Mesendoderm (in vitro differentiated cells): ENCODE measurements at places on chromosomes 11 and 22.

GRCh38 chr11:16750417-16750816 is 12.0 kb downstream of the C11orf58 start:
- H3K27me3 ChIP-seq, result no peaks in the 10 kb centered on the region
- H3K27ac ChIP-seq, result no peak overlapping the region
- H3K4me1 ChIP-seq, result no peaks in the 10 kb centered on the region
- no peak for DNase-seq

DNA sequence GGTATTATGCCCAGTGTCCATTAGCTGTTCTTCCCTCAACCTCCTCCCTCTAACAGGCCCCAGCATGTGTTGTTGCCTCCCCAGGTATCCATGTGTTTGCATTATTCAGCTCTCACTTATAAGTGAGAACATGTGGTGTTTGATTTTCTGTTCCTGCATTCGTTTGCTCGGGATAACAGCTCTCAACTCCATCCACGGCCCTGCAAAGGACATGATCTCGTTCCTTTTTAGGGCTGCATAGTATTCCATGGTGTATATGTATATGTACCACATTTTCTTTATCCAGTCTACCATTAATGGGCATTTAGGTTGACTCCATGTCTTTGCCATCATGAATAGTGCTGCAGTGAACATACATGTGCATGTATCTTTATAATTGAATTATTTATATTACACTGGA is 82.8 kb downstream of the PRMT3 start:
- H3K4me3 ChIP-seq, result no peak overlapping the region
- no peaks in the 10 kb centered on the region for H3K36me3 ChIP-seq
- no peaks in the 10 kb centered on the region for H3K4me1 ChIP-seq

DNA sequence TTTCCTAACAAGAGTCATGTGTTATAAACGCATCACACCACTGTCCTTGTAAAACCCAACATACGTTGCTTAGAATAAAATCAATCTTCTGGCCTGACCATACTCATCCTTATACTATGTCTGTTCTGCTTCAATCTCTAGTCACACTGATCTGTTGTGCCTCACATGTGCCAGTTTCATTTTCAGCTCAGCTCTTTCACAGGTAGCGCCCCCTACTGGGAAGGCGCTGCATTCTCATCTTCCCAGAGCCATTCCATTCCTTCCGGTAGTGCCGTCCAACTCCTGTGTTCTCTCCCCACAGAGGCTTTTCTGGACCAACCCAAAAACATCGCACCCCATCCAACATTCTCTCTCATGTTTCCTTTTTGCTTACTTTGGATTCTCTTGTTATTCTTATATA is 22.2 kb downstream of the CASP5 start:
- no peaks in the 10 kb centered on the region for H3K36me3 ChIP-seq
- H3K4me3 ChIP-seq, result no peak overlapping the region
- peaks cover 2% of the 10 kb centered on the region for H3K4me1 ChIP-seq
- H3K27me3 ChIP-seq, result no peaks in the 10 kb centered on the region

DNA sequence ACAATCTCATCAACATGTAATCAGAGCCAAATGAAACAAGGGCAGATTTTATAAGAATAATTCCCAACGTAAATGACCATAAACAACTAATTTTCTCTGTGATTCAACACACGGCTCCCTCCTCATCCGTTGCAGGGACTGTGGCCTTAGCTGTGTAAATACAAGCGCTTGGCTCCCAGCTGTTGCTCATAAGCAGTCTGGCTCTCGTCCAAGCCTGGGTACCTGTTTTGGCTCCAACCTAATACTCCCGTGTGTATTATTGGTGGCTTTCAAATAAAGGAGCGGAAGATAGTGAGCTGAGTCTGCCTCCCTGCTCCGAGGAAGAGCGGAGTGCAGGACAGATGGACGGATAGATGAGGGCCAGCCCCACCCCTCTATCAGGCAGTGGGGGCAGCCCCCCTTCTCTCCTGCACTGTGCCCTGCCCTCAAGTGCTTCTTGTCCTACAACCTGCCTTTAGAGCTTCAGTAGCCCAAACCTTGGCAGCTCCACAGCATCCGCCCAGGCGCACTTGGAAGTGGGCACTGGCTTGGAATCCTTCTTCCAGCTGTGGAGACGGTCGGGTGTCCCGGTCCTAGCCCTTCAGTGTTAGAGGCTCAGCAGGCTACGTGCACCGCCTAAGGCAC is 670.9 kb downstream of the BRD1 start:
- H3K36me3 ChIP-seq, result no peaks in the 10 kb centered on the region
- no peaks in the 10 kb centered on the region for H3K27me3 ChIP-seq
- no peak overlapping the region for H3K27ac ChIP-seq
- DNase-seq, result no peak

DNA sequence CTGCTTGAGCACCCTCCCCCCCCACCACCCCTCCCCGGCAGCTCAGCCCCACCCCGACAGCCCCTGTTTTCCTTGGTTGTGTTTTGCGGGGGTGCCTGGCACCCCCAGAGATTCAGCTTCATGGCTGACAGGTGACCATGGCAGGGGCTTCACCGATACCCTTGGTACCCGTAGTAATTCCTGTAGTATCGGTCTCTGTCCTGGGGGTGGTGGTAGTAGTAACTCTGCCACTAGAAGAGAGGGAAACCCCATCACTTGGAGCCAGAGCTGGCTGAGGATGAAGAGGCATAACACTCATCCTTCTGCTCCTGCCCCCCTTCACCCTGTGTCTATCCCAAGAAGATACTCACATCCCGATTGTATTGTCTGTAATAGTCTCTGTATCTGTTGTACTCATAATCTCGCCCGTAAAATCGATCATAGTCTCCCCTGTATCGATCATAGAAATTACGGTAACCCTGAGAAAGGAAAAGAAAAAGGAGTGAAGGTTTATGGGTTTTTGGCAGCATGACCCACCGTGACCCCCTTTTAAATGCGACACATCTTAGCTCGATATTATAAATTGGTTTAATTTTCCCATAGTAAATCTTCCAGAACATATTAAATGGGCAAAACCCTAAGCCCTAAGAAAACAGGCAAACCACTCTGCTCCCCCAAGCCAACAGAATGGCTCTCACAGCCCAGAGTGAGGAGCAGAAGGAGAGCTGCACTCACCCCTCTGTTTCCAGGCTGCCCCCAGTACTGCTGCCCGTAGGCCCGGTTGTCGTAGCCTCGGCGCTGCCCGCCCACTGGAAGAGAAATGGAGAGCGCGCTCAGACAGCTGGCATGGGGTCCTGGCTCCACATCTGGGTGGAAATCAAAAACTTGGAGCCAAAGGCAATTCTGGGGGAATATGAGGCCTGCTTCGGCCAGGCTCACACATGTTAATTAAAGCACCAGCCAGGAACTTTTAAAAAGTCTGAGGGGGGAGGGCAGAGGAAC is 8.0 kb downstream of the GNG3 start:
- H3K4me1 ChIP-seq, result no peaks in the 10 kb centered on the region
- H3K27ac ChIP-seq, result no peak overlapping the region
- H3K27me3 ChIP-seq, result no peaks in the 10 kb centered on the region
- DNase-seq, result peak; percentile 24
- no peak overlapping the region for H3K4me3 ChIP-seq

- peak; percentile 94 for DNase-seq
- H3K27me3 ChIP-seq, result no peaks in the 10 kb centered on the region
- no peak overlapping the region for H3K27ac ChIP-seq
- H3K4me1 ChIP-seq, result no peaks in the 10 kb centered on the region
- no peaks in the 10 kb centered on the region for H3K36me3 ChIP-seq
Measured at GRCh38 chr11:27464289-27464696, 8.3 kb downstream of the LGR4 start.

GRCh38 chr11:11969380-11970215 is 38.8 kb downstream of the DKK3 start:
- no peaks in the 10 kb centered on the region for H3K27me3 ChIP-seq
- no peaks in the 10 kb centered on the region for H3K36me3 ChIP-seq
- H3K27ac ChIP-seq, result no peak overlapping the region
- H3K4me3 ChIP-seq, result no peak overlapping the region
- no peaks in the 10 kb centered on the region for H3K4me1 ChIP-seq

DNA sequence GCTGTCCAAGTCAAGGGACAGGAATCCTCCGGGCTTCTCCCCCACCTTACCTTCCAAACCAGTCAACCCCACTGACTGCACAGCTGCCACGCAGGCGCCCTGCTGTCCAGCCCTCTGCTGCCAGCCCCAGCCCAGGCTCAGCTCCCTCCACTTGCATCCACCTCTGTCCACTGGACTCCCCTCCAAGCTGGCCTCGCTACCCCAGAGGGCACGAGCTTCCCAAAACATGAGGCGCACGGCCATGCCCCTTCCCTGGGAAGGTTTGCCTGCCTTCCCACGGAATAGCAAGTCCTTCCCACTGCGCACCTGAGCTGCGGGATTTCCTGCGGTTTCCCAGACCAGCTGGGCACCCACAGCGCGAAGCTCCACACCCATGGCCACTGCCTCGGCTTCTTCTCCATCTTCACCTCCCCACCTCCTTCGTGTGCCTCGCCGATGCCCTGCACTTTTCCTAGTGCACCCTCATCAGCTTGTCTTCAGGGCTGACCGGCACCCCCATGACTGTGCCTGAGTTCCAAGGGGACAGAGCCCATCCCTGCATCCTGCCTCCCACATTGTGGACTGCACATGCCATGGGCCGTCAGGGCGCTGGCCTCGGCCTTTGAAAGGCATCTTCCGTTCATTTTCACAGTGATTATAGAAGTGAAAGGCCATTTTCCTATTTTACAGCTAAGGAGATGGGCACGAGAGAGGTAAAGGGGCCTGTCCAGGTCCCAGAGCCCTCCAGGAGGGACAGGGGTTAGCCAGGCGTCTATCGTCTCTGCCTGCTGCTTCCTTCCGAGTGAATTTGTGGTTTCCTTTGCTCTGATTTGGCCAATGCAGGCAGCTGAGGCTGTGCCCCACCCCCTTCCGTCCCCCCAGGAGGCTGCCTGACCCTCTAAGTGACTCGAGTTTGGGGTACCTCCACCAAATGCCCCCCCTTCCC is 16.4 kb downstream of the IFITM10 start:
- H3K4me1 ChIP-seq, result no peaks in the 10 kb centered on the region
- no peaks in the 10 kb centered on the region for H3K36me3 ChIP-seq
- DNase-seq, result no peak

GRCh38 chr11:76661834-76662434 is 8.6 kb downstream of the LRRC32 start:
- no peak overlapping the region for H3K4me3 ChIP-seq
- H3K27me3 ChIP-seq, result no peaks in the 10 kb centered on the region
- no peaks in the 10 kb centered on the region for H3K36me3 ChIP-seq

DNA sequence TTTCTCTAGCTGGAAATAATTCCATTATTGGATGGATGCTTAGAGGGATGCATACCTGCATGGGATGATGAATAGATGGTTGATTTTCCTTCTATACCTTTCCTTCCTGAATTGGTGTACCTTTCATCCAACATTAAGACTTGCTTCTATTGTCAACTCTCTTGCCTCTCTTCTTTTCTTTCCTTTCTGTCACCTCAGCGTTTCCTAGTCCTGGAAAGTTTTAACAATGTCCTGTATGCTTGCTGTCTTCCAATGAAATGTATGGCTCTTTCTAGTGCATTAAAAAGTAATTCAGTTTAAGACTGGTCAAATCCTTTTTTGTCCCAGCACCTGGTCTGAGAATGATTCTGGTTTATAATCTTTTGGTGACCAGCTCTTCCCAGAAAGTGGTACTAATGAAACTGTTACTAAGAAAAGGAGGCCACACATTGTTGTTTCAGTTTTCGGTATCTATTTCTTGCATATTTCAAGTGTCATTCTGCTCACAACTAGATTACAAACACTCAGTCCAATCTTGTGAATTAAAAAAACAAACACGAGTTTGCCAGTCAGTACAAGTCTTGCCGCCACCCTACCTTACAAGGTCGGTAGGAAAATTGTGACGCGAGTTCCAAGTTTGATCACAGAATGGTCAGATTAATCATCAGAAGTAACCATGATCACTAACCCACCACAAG is 8.0 kb downstream of the POU2AF1 start:
- H3K4me1 ChIP-seq, result no peaks in the 10 kb centered on the region
- H3K4me3 ChIP-seq, result no peak overlapping the region
- no peaks in the 10 kb centered on the region for H3K36me3 ChIP-seq
- H3K27ac ChIP-seq, result no peak overlapping the region

DNA sequence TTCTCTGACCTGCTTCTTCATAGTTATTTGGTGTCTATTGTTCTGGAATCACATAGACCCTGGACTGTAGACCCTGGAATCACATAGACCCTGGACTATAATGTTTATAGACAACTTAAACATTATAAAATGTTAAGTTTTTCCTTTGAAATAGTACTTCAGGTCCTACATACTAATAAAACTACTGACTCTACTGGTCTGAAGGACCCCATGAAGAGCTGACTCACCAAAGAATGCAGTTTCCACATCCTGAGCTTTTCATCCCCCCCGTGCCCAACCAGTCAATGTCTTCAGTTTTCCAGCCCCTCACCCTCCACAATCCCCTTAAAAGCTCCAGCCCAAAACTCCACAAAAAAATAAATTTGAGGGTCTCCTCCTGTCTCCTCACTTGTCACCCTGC is 6.6 kb upstream of the PLEKHA7 start:
- peak; percentile 23 for DNase-seq
- peaks cover 2% of the 10 kb centered on the region for H3K27me3 ChIP-seq
- H3K4me1 ChIP-seq, result no peaks in the 10 kb centered on the region
- no peak overlapping the region for H3K27ac ChIP-seq

- H3K36me3 ChIP-seq, result no peaks in the 10 kb centered on the region
- no peaks in the 10 kb centered on the region for H3K27me3 ChIP-seq
- DNase-seq, result no peak
- H3K4me3 ChIP-seq, result no peak overlapping the region
Measured at GRCh38 chr11:109062445-109062844, 359.5 kb upstream of the C11orf87 start.

DNA sequence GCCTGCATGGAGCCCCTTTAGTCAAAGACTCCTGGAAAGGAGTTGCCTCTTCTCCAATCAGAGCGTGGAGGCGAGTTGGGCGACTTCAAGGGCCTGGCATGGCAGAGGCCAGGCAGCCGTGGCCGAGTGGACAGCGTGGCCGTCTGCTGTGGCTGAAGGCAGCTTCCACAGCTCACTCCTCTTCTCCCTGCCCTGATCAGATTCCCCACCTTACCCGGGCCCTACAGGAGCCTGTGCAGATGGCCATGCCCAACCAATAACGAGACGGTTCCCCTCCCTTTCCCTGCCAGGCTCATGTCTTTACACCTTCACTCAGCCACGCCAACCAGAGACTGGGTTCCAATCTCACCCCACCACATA is 20.0 kb upstream of the SLC22A12 start:
- H3K36me3 ChIP-seq, result no peaks in the 10 kb centered on the region
- no peaks in the 10 kb centered on the region for H3K4me1 ChIP-seq
- H3K27ac ChIP-seq, result no peak overlapping the region
- no peak overlapping the region for H3K4me3 ChIP-seq
- DNase-seq, result no peak
- H3K27me3 ChIP-seq, result no peaks in the 10 kb centered on the region
